ENCODE measurements at places on chromosomes 1 and 21.

GRCh38 chr1:24905355-24905978 lies 24.6 kb downstream of the RUNX3 start:
- no peak for DNase-seq

- no peak for DNase-seq
These were observed 10.6 kb downstream of the SLC19A1 start for GRCh38 chr21:45531393-45532215.

DNA sequence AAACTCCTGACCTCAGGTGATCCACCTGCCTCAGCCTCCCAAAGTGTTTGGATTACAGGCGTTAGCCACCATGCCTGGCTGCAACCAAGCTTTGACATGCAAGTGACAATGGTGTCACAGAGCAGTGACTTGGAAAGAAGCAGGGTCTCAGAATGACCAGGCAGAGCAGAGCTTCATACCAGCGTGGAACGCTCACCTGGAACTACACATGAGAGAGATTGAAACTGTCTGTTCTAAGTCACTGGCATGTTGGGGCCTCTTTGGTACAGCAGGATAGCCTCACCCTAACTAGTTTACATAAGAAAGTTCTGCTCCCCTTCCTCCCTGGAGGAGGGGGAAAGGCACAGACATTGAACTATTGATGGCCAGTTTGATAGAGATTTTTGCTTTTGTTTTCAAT lies 47.5 kb upstream of the ITPKB start:
- no peak for DNase-seq

DNA sequence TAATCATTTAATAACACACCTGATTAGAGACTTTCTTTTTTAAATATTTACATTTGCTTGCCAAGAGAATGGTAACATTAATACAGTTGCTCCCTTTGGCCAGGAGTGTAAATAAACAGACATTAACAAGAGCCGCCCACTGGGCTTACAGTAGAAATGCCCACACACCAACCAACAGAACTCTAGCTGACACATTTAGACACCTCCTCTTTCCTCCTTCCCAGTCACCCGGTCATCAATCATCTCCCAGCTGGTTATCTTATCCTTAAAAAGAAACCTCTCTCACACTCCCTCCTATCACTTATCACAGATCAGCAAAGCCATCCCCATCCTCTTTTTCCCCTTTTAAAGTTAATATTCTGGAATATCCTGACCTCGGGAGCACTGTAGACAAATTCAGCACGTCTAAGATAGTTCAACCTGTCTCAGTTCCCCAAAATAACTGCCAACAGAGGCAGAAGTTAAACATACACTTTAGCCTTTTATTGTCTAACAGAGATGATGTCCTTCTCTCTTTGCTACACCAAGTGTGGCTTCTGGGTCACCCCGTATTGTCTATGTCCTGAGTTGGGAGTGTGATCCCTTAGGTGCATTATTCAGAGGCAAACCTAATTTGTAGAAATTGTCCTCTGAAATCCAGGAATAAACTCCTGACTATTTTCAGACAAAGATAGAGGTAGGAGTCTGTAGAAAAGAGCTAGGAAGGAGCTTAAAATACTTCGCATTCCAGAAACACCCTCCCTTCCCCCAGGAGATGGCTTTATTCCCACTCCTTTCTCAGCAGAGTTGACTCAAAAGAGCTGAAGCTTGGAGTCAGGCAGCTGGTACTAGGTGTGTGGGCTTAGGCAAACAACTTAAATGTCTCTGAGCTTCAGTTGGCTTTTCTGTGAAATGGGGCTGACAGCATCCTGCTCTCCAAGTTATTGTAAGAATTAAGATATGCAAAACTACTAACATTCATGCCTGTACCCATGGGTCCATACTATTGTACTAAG lies 8.8 kb downstream of the MYCL start:
- no peak for DNase-seq

GRCh38 chr1:174637487-174637886 lies 189.7 kb downstream of the GPR52 start:
- no peak for DNase-seq

DNA sequence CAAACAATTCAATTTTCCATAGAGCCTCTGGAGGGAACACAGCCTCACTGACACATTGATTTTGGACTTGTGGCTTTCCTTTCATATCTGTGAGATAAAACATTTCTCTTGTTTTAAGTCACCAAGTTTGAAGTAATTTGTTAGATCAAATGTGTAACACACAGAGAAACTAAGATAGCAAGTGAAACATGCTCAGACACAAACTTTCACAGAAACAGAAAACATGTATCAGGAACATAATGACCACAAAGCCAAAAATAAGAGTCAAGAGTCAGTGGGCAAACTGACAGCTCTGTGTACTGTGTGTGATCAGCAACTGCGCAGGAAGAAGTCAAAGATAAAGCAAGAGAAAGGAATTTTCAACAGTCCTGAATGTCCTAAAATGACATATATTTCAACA lies 1237.5 kb downstream of the AMY1C start:
- no peak for DNase-seq

DNA sequence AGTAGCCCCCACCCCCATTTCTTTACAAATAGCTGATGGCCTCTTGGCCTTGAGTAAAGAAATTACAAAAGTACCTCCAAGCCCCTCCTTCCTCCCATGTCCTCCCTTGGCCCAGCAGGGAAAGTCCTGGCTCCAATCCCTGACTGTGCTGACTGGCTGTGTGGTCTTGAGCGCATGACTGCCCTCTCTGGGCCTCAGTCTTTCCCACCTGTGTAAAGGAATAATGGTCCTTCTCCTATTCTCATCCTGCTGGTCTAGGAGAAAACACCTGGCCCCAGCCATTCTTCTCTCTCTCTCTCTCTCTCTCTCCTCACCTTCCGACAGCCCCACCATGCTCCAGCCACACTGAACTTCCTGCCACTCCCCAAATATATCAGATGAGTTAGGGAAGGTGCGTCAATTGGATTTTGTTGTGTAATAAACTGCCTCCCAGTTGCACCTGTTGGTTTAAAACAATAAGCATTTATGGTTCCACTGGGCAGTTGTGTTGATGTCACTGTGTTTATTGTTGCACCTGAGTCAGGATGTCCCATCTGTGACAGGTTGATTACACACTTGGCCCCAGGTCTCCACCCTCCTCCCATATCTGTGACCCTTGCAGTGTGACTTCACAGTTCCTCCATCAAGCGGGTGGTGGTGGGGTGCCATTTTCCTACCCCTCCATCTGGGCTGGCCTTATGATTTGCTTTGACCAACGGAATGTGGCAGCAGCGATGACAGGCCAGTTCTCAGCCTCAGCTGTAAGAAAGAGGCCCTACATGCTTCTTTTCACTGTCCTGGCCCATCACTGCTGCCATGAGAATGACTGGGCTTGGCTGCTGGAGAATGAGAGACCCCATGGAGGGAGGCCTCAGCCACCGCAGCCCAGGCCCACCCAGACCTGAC lies 22.3 kb upstream of the LRP8 start:
- no peak for DNase-seq

- no peak for DNase-seq
These were observed 4.2 kb upstream of the PLA2G2C start for GRCh38 chr1:20190256-20191160.

GRCh38 chr1:156095906-156096508 lies 13.7 kb upstream of the MEX3A start:
- DNase-seq: no peak

DNA sequence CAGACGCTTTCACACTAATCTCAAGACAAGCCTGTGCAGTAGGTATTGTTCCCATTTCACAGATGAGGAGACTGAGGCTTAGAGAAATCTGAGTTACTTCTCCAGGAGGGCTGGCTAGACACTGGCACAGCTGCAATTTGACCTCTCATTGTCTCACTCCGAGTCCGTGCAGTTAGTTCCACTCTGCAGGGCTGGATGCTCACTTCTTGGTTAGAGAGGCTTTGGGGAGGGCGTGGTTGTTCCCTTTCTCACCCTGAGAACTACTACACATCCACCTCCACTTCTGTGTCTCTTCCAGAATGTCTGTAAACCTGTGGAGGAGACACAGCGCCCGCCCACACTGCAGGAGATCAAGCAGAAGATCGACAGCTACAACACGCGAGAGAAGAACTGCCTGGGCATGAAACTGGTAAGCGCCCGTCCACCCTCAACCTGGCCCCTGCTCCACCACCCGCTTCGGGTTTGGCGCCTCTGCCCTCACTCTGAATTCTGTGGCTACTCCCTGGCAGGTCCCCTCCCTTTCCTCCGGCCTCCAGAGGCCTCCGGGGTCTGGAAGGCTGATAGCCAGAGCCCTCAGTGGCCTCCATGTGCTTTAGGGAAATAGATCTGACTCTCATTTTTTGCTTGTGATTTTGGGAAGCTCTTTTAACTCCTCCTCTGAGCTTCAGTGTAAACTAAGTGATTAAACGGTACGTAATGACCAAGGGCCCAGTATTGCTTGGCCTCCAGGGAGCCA lies 29.1 kb downstream of the EIF2D start:
- DNase-seq: no peak

DNA sequence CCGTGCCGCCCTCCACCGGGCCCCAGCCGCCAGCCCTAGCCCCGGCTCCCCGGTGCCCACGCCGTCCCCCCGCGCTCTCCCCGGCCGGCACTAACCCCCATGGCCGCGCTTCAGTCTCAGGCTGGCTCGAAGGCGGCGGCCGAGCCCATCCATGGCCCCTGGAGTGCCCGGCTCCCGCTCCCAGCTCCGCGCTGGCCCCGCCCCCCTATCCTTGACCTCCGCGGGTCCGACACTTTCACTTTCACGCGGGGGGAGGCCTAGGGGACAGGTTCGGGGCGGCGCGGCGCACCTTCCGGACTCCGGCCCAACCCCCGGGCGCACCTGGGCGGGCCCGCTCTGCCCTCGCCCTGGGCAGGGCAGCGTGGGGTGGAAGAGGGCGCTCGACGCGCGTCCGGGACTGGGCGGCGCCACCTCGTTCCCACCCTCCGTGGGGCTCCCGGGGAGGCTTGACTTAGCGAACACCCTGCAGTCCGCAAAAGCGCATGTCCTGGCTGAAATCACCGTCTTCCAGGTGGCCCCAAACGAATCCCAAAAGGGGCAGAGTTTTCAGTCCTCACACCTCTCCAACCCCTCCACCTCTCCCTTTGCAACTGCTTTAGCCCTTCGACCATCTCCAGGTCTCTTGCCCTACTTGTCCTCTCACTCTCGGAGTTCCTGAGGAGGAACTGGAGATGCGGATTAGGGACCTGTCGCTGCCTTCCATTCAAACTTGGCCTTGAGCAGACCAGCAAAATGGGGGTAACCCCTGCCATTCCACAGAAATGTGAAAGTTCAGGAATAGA lies 3.9 kb upstream of the DENND2D start:
- DNase-seq: no peak

DNA sequence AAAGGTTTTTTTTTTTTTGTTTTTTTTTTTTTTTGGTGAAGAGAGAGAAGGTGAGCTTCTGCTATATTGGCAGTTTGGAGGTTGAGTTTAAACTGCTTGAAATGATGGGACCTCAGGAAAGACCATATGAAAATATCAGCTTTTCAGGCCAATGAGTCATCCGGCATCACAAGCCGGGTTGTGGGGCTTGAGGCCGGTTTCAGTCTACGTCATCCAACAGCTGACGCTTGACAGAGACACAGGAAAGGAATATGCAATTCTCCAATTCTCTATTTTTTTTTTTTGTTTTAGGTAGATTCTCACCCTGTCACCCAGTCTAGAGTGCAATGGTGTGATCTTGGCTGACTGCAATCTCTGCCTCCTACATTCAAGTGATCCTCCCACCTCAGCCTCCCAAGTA lies 52.4 kb downstream of the KCNJ6 start:
- no peak for DNase-seq

DNA sequence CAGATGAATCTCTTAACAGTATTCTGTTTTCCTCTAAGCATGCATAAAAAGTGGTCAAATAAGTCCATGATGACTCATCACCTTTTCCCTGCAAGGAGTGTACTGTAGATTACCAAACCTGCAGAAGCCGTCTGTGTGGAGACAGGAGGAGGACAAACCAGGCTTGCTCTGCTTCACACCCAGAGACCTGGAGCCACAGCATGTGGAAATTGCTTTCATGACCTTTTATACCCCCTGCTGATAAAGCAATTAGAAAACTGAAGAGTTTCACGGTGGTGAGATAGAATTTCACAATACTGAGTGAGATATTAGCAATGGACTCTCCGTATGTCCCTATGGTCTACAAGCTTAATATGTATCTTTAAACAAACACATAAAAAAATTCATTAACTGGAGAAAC lies 9.4 kb downstream of the CORT start:
- no peak for DNase-seq

GRCh38 chr21:43885721-43886120 lies 20.7 kb downstream of the AGPAT3 start:
- no peak for DNase-seq

DNA sequence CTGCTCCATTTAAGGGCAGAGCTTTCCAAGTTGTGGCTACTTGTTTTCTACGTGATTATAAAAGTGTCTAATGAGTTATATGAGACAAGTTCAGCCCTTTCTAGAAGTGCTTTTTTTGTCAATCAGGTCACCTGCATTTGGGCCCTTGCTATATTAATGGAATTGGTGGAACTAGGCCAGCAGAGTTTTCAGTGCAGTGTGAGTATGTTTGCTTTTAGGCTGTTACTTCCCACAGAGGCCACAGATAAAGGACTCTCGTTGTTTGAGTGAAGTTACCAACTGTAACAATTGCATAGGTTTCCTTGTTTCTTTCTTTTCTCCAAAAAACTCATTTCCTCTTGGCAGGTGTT lies 10.9 kb downstream of the SMAP2 start:
- no peak for DNase-seq

- no peak for DNase-seq
These were observed 21.0 kb upstream of the CBR3 start for GRCh38 chr21:36113647-36114428.

- DNase-seq: peak; percentile 61
These were observed 3.7 kb downstream of the CD52 start for GRCh38 chr1:26321315-26322041.

DNA sequence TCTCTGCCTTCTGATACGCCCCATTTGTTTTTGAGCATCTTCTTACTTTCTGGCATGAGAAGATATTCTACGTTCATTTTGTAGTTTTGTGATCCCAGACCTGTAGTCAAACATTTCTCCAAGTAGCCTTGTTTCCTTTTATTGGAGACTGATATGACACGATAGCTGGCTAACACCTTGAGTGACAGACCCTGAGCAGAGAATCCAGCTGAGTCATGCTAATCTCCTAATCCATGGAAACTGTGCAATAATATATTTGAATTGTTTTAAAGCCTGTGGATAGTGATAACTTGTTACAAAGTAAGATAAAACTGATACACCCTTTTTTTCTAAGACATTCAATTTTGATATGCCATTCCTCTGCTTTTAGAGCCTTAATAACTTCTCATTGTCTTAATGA lies 1.2 kb upstream of the IFI44L start:
- DNase-seq: no peak

DNA sequence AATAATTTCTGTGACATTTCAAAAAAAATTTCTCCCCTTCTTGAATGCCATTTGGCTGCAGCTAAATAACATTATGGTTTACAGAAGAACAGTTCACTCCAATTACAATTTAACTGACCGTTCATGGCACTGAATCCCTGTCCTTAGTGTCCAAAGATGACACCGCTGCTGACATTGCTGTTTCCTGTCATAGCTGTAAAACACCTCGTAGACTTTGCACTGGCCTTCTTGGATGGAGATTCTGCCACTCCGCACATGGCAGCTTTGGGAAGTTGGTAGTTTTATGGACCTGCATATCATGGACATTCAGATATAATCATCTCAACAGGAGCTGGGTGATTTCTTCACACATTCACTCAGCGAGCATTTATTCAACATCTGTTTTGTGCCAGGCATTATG lies 5.0 kb downstream of the ARMH1 start:
- DNase-seq: no peak
